NCI-H1105 (cell line): ENCODE measurements at places on chromosomes 16 and 17.

DNA sequence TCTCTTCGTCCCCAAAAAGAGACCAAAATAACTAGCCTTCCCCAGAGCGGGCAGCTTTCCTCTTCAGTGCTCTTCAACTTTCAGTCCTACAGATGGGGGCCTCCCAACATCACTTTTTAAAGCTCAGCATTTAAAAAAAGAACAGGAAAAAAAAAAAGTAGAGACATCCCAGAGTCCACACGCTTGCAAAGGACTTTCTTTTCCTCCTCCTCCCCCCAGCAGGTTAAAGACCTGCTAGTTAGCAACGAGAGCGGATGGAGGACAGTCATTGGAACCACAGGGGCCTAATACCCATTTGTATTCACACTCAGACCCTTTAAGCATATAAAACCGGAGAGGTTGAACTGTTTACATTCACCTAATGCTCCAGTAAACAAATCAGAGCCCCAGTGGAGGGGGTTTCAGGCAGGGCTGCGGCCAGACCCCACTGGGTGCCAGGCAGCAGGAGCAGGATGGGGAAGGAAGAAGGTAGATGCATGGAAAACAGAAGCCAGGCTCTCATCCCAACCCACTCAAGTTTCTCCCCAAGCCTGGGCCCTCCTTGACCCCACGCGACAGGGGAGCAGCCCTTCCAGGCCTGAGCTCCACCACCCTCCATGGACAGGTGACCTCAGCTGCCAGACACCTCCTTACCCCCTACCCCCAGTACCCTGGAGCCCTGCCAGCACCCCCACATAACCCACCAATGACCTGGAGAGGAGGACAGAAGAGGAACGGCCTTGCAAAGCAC lies 15.2 kb downstream of the ZFHX3 start:
- DNase-seq = no peak

- no peak for DNase-seq
These were observed 624 bp downstream of the G6PC3 start for GRCh38 chr17:44071198-44071520.

DNA sequence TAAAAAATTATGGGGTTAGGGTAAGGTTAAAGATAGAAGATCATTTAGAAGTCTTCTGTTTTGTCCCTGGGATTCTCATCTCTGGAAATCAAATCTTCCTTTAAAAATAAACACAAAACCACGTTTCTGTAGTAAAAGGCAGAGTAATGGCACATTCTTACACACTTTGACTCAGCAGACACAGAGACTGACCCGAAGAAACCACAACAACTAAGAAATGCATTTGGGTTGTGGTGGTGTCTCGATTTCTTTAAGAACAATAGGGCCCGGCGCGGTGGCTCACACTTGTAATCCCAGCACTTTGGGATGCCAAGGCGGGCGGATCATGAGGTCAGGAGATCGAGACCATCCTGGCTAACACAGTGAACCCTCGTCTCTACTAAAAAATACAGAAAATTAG lies 54.9 kb upstream of the MYH10 start:
- DNase-seq = no peak

- no peak for DNase-seq
These were observed 14.8 kb upstream of the GFOD2 start for GRCh38 chr16:67733734-67734470.

GRCh38 chr16:84115919-84116719 lies 623 bp downstream of the MBTPS1 start:
- no peak for DNase-seq

DNA sequence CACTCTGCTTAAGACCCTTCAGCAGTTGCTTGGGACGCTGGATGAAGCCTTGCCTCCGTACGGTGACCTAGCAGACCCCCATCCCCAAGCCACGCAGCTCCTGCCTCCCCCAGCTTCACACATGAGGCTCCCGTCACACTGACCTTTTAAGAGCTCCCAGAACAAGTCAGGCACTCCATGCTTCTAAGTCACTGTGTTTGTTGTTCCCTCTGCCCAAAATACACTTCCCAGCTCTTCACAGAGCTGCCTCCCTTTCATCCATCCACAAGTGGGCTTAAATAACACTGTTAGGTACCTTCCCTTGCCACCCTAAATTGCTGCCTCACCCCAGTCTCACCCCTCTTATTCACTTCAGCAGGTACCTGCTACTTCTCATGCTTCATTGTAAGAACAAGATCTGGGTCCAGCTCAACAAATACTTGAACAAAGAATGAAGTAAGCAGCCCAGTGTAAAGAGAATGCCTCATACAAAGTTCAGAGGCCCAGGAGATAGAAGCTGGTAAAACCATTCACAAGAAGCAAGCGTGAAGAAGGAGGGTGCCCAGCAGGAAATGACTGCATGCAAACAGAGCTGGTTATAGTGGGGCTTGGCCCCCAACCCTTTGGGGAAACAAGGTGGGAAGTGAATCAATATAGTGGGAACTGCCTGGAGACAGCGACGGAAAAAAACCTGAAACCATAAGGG lies 5.8 kb downstream of the ZC3H7A start:
- DNase-seq = no peak
